ENCODE measurements at places on chromosomes 12 and 14.

- no peaks in the 10 kb centered on the region for H3K27me3 ChIP-seq
- no peaks in the 10 kb centered on the region for H3K36me3 ChIP-seq
These were observed 41.8 kb upstream of the FRMD6 start for GRCh38 chr14:51609955-51610283.

DNA sequence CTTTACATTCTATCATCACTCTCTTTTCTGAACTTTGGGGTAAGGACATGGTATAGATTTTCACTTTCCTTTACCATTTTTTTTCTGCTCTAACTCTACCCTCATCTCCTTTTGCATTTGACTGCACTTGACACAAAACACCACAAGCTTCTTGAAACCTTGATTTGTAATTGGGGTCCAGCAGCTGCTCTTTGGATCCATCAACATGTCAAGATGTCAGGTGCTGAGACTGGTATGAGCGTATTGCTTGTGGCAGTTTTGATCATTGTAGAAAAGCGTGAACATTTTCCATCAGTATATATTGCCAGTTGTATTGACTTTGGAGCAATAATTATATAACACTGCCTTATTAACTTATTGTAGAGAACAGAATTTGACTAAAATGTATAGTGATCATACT lies 838.6 kb downstream of the TRHDE start:
- no peaks in the 10 kb centered on the region for H3K4me1 ChIP-seq
- DNase-seq: no peak
- no peaks in the 10 kb centered on the region for H3K36me3 ChIP-seq
- no peak overlapping the region for H3K27ac ChIP-seq

DNA sequence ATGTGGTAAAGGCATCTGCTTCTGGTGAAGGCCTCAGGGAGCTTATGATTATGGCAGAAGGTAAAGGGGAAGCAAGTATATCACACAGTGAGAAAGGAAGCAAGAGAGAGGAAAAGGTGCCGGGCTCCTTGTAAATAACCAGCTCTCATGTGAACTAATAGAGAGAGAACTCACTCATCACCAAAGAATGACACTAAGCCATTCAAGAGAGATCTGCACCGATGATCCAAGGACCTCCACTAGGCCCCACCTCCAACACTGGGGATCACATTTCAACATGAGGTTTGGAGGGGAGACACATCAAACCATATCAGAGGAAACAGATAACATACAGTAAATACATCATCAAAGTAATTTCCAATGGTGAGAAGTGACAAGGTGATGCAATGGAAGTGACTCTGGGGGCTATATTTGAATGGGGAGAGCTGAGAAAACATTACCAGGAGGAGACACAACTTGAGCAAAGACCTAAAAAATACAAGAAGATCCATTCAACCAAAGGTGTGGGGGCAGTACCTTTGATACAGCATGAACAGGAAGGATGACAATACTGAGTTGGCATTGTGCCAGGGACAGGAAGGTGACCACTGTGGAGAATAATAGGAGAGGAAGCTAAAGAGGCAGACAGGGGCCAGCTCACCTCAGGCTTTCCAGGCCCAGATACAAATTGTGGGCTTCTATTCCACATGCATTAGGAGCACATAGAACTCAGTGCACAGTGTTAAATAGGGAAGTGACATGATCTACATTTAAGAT lies 134.4 kb upstream of the GRIP1 start:
- no peak overlapping the region for H3K27ac ChIP-seq
- H3K27me3 ChIP-seq: no peaks in the 10 kb centered on the region
- no peak for DNase-seq
- H3K4me3 ChIP-seq: no peak overlapping the region

DNA sequence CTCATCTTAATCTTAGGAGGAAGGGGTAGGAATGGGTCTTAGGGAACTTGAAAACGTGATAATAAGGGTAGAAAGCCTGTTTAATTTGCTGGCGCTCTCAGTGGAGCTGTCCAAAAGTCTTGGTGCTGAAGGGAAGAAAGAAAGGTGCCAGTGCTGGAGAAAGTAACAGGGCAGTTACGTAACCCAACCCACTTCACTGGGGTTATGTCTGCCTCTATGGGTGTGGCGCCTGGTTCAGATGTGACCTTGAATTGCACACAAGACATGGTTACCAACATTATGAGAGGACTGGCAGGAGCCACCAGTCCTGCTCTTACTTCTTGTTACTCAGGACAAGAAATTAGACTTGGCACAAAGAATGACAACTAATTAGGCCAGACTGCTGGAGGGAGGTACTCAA lies 18.6 kb upstream of the GPATCH2L start:
- no peaks in the 10 kb centered on the region for H3K36me3 ChIP-seq
- no peak overlapping the region for H3K27ac ChIP-seq
- peak; percentile 52 for DNase-seq
- H3K4me3 ChIP-seq: no peak overlapping the region
- H3K27me3 ChIP-seq: peaks cover 97% of the 10 kb centered on the region

- no peaks in the 10 kb centered on the region for H3K36me3 ChIP-seq
- H3K27ac ChIP-seq: no peak overlapping the region
These were observed 14.0 kb upstream of the BHLHE41 start for GRCh38 chr12:26138860-26139259.

Measured in mesothelial cell of epicardium (in vitro differentiated cells).